SW480 (cell line): ENCODE measurements at places on chromosomes 16 and 17.
A peak's percentile ranks its signal among the peaks of the same experiment; 100 is the strongest.

GRCh38 chr17:6040504-6040903 lies 29.7 kb upstream of the WSCD1 start:
- no peak for DNase-seq

DNA sequence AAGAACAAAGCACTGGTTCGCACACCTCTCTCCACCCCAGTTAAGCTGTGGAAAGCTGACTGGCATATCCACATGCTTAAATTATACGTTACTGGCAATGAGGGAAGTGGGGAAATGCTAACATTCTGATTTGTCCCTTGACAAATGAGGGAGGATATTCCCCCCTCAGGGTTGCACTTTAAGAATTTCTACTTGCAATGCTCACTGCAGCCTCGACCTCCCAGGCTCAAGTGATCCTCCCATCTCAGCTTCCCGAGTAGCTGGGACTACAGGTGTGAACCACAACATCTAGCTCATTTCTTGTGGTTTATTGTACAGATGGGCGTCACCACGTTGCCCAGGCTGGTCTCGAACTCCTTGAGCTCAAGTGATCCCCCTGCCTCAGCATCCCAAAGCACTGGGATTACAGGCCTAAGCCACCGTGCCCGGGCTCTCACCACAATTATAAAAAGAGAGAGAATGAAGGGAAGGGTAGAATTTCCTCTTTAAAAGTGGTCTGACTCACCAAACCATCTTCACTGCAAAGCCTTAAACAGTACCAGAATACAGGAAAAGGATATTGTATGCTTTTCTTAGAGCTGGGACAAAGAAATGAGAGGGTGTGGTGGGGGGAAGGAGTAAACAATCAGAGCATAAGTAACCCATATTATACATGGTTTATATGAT lies 38.9 kb downstream of the KANSL1 start:
- DNase-seq = no peak

DNA sequence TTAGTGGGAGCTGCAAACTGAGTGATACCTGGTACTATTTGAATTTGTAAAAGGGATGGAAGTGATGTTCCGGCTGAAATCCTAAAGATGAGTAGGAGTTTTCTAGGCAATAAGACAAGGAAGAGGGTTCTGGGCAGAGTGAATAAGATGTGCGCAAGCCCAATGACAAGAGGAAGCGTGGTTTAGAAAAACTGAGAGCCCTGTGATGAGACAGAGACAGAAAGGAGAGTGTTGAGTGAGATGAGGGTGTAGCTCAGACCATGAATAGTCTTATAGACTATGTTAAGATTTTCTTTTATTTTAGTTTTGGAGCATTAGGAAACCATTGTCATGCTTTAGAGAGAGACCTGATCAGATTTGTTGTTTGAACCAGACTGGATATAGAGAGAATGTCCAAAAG lies 50.2 kb downstream of the COX10 start:
- no peak for DNase-seq

GRCh38 chr16:28309811-28310311 lies 17.5 kb downstream of the SBK1 start:
- DNase-seq = no peak

- DNase-seq = no peak
Measured at GRCh38 chr16:68406458-68407152, 41.7 kb downstream of the SMPD3 start.

DNA sequence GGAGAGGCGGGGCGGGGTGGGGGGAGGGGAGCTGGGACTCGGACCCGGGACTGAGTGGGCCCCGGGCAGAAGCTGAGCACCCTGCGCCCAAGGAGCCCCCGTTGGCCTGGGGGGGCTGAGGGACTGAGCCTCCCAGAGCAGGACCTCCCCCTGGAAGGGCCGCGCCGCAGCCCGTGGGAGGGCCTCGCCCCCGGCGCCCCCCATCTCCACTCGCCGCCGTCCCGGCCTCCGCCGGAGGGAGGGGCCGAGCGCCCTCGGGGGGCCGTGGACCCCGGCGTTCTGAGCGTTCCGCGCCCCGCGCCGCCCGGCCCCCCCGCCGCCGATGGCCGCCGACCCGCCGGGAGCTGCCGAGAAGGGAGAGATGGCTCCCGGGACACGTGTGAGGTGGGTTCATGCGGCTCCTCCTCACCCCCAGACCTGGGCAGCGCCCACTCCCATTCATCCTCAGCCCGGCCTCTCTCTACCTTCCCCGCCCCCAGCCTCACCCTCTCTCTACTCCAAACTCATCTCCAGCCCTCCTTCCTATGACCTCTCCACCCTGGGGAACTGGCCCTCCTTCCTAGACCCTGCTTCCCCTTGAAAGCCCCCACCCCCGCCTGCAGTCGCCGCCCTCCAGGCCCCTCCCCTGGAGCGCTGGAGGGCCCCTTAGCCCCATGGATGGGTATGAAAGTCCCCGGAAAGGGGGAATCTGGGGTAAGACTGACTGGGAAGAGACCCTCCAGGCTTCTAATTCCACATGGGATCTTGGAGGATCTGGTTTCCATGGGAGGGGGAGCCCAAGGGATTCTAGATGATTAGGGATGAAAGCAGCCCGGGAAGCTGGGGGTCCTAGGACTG lies 922 bp downstream of the FBXL19 start:
- no peak for DNase-seq

DNA sequence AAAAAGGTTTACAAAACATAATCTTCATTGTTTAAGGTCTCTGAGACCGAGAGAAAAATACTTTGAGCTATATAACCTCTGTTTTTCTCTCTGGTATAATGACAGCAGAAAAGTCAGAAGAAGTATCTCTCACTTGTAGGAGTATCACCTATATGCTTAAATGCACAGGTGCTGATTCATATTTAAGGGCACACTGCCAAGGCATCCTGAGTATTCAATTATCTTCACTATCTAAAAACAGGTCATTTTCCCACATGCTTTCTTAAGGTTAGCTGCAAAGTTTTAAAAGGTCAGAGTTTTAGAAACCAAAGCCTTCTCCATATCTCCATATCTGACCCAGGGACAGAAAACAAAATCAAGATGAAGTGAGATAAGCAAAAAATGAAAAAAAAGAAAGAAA lies 99.3 kb upstream of the C17orf78 start:
- peak; percentile 34 for DNase-seq

DNA sequence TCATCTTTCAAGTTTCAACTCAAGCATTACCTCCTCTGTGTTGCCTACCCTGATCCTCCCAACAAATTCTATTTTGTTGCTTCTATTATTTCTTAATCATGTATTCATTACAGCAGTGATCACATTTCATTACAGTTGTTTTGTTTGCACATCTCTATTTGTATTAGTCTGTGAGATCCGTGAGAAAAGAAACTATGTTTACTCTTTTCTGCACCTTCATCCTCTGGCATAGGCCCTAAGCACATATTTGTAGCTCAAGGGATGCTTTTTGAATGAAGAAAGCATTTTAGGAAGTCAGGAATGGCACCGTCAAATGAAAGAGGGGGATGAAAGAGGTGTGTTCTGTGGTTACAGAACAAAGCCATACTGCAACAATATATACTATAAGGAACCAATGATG lies 110.5 kb downstream of the SHISA6 start:
- no peak for DNase-seq

- no peak for DNase-seq
Measured at GRCh38 chr16:81107511-81107910, 11.3 kb upstream of the GCSH start.

DNA sequence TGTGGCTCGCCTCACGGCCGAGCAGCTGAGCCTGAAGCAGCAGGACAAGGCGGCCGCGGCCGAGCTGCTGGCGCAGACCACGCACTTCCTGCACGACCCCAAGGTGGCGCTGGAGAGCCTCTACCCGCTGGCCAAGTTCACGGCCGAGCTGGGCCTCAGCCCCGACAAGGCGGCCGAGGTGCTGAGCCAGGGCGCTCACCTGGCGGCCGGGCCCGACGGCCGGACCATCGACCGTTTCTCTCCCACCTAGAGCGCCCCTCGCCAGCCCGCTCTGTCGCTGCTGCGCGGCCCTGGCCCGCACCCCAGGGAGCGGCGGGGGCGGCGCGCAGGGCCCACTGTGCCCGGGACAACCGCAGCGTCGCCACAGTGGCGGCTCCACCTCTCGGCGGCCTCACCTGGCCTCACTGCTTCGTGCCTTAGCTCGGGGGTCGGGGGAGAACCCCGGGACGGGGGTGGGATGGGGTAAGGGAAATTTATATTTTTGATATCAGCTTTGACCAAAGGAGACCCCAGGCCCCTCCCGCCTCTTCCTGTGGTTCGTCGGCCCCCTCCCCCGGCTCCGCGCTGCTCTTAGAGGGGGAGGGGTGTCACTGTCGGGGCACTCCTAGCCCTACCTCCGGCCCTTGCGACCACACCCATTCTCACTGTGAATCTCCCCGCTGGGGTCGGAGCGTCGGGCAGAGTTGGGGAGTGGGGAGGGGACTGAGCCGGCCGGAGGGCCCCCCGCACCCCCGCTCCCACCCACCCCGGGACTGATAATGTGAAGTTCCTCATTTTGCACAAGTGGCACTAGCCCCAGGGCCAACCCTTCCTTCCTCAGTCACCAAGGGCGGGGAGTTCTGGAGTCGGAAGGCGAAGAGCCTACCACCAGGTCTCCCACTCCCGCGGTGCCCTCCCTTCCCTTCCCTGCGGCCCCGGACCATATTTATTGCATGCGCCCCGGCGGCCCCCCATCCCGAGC lies 4.0 kb downstream of the HIC1 start:
- no peak for DNase-seq

DNA sequence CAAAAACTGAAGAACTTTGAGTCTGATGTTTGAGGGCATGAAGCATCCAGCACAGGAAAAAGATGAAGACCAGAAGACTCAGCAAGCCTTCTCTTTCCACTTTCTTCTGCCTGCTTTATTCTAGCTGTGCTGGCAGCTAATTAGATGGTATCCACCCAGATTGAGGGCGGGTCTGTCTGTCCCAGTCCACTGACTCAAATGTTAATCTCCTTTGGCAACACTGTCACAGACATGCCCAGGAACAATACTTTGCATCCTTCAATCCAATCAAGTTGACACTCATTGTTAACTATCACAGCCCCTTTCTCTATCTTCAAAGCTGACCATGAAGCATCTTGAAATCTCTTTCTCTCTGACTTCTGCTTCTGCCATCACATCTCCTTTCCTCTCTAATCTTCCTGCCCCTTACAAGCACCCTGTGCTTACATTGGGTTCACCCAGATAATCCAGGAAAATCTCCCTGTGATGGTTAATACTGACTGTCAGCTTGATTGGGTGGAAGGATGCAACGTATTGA lies 115.9 kb upstream of the CDH13 start:
- DNase-seq = no peak

- DNase-seq = no peak
Measured at GRCh38 chr17:223723-224471, 42.4 kb upstream of the DOC2B start.

GRCh38 chr17:66943484-66943883 lies 21.0 kb upstream of the CACNG4 start:
- DNase-seq = no peak

DNA sequence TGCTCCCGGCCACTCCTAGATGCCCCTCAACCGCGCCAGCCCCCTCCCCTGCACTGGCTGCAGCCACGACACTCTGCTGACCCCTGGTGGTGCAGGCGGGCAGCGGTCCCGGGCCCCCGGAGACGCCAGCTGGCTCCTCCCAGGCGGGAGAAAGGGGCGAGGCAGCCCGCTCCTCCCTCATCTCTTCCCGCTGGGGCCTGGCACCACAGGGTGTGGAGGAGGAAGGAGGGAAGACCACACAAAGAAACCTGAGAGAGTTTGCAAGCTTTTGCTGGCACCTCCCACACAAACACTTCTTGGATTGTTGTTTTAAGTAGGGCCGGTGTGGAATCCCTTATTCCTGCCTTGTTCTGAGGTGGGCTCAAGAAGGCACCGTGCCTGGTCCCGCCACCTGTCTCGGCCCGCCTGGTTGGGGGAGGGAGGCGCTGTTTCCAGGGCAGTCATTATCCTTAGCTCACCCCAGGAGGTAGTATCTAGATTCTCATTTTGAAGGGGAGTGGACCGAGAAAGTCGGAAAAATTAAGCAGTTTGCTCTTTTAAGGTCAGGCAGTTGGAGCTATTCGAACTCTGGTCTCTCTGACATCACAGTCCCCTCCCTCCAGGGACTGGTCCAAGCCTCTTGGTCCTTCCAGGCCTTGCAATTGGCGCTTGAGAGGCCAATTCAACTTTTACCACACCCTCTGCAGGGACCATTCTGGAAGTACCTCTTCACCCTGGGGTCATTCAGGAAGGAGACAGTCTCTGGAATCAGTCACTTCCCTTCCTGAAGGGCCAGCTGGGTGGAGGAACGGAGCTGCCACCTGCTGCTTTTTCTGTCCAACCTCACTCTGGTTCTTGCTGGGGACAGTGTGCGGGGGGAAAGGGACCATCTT lies 959 bp upstream of the ANKRD13B start:
- peak; percentile 85 for DNase-seq

- DNase-seq = no peak
Measured at GRCh38 chr16:13018026-13018425, 116.6 kb downstream of the SHISA9 start.

- DNase-seq = no peak
Measured at GRCh38 chr16:30904114-30904780, 7.8 kb downstream of the CTF1 start.

DNA sequence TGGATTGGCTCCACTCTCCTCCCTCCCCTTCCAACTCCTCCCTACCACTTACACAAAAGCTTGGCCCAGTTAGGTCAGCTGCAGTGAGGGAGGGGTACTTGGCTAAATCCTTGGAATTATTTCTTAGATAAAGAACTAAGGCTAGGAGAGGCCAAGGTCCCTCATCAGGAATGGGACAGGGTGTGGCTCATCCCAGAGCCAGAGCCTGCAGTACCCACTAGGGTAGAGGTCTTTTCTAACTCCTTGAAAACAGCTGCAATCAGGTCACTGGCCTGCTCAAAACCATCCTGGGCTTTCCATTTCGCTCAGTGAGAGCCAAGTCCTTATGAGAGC lies 1.9 kb upstream of the SLC46A1 start:
- no peak for DNase-seq

DNA sequence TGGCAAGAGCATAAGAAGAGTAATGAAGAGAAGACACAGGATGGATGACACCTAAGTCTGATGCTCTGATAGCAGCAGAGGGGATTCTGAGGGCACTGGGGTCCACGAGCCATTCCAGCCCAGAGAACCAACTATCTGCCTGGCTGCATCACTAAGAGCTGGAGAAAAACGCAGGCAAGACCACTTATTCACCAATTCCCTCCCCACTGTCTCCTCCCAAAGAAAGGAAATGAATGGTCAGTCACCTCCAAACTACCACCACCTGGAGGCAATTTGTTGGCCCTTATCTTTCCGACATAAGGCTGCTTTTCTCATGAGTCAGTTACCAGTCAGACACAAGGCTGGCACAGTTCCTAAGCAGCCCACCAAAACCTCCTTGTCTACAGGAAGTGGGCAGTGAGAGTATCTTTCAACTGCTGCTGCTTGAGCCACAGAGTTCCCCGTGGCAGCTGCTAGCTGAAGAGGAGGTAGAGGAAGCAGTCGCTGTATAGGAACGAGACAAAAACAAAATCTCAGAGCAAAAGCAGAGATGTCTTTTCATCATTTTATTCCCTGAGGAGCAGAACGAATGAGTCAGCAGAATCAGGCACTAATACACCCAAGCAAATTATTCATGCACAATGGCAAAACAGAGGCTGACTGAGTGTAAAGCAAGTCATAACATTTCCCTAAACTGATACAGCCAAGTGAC lies 111.1 kb downstream of the SMG6 start:
- peak; percentile 73 for DNase-seq
